ENCODE measurements at places on chromosomes 4 and X.

DNA sequence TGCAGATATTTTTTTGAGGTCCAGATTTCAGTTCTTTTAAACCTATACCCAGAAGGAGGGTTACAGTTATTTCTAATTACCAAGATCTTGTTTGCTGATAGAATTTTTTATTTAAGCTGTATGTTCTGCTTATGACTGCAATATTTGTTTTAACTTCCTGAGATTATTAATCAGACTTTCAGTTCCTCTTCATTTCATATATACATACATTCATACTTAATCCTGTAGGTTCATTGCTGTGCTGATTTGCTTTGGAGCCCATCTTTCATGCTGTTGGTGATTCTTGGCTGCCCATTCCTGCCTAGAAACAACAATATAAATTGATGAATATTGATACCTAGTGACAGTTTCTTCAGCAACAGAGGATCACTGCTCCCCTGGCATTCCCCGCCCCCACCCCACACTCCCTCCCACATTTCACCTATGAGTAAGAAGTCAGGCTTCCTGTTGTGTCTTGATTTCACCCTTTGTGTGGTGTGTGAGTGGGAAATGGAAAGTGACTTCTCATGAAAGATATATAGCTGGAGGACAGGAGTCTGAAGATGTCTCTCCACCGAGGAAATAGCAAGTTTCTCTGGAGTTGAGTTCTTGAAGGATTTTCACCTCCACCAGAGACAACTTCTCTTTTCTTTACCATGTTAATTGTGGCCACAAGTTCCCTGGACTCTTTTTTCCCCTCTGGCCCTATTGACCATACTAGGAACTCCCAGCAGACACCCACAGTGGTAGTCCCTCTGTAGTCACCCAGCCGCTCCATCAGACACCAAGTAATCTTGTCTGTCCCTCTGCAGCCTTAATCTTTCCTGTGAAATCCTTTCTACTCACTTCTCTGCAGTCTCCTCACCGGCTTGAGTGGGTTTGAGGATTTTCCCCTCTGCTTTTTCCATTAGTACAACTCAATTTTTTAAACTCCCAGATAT lies 118.4 kb downstream of the ASB9 start:
- peak; percentile 53 for DNase-seq

DNA sequence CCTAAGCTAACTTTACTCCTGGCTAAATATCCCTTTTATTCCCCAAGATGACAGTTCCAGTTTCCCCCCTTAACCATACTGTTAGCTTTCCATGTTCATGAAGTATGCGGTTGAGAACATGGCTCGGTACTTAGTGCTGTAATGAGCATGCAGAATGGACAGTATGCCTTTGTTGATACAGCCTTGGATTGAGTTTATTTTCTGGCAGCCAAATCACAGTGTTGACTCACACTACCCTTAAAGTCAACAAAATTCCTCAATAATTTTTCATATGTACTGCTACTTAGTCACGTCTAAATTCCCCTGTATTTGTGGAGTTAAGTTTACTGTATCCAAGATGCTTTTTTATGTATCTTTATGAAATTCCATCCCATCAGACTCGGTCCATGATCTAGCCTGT lies 1.4 kb upstream of the VEGFC start:
- DNase-seq = no peak

DNA sequence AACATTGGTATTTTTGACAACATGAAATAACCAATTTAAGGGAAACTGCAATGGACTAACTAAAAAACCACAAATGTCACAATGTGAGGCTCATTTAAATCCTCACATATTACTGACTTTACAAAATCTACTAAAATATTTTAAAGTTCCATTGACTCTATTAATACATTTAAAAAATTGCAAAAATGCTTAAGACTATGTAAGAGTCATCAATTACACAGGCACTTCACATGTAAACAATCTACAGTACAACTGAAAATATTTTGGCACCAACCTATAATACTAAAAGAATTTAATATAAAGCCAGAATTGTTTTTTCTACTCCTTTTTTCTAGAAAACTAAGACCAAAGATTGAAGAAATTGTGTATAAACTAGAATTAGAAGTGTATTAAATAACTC lies 76.8 kb upstream of the RBMXL3 start:
- DNase-seq = no peak

GRCh38 chr4:169208090-169208455 lies 62.7 kb downstream of the SH3RF1 start:
- DNase-seq = no peak

GRCh38 chrX:136191171-136191570 lies 43.8 kb downstream of the FHL1 start:
- no peak for DNase-seq

DNA sequence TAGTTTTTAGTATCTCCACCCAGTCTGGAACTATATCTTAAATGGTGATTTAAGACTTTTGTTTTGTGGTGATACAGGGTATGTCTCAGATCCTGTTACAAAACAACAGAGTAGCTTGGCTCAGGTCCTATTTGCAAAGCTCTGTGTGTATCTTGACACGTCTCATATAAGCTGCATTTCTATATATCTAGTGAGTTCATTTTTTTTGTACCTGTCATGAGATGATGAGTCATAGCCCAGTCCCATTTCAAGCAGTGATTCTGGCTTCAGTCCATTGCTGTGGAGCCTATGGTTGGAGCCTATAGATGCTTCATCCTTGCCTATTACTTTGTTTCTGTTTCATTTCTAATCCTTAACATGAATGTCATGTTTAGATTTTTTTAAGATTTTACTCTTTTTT lies 23.0 kb downstream of the GRXCR1 start:
- DNase-seq = no peak

DNA sequence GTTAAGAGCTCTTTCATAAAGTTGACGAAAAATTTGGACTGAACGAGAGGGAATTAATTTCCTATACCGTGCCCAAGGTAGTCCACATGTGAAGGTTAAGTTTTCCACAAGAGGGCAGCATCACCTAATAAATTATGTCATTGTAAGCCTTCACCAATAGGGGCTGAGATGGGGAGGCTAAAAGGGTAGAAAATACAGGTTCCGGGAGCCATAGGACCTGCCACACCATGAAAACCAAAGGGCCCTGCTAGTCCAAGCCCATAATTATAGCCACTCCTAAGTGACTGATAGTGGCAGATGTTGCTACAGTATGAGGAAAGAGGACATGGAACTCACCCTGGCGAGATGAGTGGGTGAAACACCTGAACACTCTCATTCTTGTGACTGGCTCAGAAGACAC lies 122.2 kb downstream of the SHROOM4 start:
- DNase-seq = peak; percentile 4

GRCh38 chrX:97597954-97598353 lies 714.2 kb downstream of the RPA4 start:
- peak; percentile 46 for DNase-seq

GRCh38 chr4:99413140-99413539 lies 22.0 kb downstream of the ADH7 start:
- DNase-seq = no peak

DNA sequence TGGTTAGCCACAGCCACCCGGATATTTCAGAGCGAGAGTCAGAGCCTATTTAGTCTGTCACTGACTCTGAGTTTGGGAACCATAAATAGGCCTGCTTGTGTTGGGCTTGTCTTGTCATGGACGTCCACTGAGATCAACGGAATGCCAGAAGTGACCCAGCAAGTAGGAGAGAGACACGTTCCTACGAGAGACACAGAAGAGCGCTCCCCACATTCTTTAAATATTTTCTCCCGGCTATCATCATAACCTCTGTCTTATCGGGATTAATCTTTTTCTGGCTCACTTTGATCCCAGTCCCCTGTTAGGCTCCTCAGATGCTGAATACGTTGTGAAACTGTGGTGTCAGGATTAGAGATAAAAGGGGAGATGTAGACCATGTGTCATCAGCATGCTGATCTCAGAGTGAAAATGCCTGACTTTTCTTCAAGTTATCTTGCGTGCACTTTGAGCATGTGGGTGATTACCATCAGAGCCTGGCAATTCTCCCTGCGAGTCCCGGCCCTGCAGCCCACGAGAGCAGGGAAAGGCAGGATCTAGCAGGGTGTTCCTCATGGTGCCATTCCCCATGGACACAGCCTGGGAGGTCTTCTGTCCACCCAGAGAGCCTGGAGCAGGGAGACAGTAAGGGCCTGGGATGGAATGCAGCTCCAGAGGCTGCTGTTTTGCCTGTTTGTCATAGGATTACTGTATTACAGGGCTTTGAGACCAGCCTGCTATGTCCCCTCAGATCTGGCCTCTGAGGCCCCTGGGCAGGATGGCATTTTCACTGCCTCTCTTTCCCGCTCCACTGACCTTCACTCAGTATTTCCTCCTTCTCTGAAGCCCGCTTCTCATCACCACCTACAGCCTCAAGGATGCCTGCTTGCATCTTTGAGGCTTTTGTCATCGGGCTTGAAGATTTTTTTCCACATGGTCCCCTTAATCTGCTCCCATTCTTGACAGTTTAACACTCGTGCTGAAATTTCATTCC lies 2.8 kb upstream of the TENM3 start:
- DNase-seq = no peak

- no peak for DNase-seq
Observed at GRCh38 chrX:110432091-110432905, 73.7 kb downstream of the RTL9 start.

GRCh38 chr4:121712001-121712651 lies 15.3 kb upstream of the ANXA5 start:
- no peak for DNase-seq

- DNase-seq = no peak
Observed at GRCh38 chrX:19899217-19899788, 11.9 kb upstream of the SH3KBP1 start.

DNA sequence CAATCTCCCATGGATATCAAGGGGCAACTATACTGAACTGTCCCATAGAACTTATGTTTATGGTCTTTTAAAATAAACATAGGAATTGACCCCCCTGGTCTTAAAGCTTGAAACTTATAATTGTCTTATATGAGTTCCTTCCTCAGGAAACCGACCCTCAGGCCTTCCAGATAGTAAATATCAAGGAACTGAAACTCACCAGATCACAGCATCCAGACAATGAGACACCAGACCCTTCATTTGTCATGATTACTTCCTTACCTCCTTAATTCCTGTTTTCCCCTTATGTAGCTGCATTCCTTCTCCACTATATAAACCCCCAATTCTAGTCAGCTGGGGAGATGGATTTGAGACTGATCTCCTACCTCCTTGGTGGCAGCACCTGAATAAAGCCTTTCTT lies 94.8 kb upstream of the GRPR start:
- no peak for DNase-seq
